Activated CD4-positive, alpha-beta T cell treated with anti-CD3 and anti-CD28 coated beads for 4 hours (primary cell): ENCODE measurements at places on chromosomes 2 and 18.

DNA sequence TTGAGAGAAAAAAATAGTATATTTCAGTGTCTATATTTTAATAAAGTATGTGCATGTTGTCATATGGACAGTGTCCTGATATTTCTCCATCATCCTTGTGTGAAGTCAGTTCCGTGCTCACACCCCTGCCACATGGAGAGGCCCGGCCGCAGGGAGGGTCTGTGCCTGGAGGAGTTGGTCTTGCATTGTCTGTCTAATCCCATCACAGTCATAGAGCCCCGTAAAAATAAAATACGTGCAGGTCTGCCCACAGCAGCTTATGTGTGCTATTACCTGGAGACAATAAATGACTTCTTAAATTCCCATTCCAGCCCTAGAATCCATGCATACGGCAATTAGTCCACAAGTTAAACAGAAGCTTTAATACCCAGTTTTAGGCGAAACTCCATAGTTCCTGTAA lies 20.1 kb downstream of the MAPRE2 start:
- no peak for DNase-seq

DNA sequence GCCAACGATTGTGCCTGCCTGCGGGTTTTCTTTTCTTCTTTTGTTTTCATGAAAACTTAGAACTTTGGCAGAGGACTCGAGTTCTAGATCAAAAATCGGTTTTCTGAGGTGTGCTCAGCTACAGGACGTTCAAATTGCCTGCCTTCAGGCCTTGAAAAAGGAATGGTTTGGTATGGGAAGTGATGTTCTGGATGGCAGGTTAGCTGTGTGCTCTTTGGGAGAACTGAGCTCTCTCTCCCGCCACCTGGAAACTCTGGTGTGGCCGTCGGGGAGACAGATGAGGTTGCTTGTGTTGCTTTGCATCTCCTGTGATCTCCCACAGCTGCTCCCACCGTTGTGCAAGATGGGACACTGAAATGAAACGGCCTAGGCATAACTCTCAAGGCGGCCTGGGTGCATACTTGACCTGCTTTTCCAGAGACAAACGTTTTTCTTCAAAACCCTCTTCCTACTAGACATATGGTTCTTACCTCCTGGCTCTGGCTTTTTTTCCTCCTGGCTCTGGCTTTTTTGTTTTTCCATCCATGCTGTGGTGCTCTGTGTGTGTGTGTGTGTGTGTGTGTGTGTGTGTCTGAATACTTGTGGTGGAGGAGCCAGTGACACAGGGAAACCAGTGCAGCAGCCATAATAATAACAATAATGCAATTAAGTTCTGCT lies 2.0 kb downstream of the FMNL2 start:
- DNase-seq: no peak

DNA sequence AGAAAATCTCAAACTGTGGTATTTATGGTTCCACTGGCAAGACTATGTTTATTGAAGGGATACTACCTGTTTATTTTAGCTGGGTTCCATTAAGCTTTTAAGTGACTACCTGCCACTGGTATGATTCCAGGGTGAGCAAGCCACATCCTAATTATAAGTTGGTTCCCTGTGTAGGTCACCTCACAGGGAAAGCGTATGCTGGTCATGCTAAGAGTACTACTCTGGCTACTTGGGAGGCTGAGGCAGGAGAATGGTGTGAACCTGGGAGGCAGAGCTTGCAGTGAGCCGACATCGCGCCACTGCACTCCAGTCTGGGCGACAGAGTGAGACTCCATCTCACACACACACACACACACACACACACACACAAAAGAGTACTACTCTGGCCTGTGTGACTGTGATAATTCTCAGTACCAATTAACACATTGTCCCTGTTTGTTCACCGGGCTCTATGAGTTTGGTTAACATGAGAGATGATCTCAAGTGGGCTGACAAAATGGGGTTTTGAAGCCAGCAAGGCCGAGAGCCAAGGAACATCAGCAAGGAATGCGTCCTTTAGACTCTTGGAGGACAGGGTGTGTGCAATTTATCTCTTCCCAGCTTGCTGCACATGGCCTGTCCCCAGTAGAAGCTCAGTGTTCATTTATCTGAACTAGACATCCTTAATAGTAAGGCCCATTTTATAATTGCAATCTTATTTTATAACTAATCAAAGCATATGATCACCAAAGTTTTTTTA lies 15.2 kb upstream of the ITSN2 start:
- no peak for DNase-seq

DNA sequence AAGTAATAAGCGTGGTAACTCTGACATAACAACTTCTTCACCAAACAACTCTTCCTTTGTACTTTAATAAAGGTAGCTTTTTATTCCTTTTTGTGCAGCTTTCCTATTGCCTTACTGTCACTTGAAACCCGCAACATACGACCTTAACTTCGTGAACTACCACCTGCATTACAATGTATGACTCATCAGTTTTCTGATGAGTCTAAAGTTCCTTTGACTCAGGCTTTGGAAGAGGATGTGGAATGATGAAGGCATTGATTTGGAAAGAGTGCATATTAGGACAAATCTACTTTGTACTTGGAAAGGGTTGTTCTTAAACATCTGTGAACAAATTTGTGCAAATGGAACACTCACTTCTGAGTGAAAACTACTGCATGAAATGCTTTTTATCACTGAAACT lies 1012.1 kb downstream of the TMEM182 start:
- DNase-seq: no peak

- DNase-seq: no peak
These were observed 146.3 kb upstream of the SPOPL start for GRCh38 chr2:138355244-138355643.

GRCh38 chr2:140502951-140503630 lies 1627.7 kb downstream of the LRP1B start:
- DNase-seq: no peak

DNA sequence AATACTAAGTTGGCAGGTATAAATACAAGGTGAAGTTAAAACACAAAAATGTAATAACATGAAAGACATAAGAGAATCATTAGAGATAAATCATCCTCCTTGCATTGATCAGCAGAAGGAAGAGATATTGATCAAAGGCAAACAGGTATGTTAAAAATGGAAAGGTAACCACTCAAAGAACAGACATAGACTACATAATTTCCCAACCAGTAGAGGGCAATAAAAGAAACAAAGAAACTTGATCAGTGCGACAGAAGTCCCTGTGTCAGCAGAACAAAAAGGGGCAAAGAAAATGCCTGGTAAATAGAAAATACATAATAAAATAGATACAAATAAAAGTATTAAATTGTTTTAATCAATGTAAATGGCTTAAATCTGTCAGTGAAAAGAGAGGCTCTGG lies 53.6 kb downstream of the FAM228A start:
- no peak for DNase-seq

DNA sequence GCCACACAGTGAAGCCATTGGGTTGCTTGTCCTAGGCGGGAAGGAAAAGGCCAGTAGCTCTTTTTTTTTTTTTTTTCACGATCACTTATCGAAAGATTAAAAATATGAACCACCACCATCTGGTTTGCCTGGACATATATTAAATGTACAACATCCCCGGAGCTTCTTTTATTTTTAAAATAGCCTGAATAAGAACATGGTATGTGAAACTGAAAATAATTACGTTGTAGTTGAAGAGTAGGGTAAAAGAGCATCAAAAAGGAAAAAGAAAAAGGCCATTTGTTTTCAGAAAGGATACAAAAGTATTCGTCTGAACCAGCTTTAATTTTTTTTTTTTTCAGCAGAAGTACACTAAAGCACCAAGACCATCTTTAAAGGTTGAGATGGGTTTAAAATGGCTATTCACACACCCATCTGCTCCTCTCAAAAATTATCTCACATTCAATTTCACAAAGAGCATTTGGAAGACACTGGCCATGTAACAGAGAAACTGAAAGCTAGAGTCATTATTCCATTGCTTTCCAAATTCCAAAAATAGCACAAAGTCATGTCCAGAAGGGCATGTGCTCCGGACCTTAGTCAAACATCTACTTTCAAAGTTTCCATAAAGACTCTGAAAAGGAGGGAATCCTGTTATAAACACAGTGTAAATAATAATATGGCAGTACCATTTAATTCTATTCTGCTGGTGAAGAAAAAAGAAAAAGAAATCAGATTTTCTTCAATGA lies 82.9 kb downstream of the SCN3A start:
- DNase-seq: no peak

DNA sequence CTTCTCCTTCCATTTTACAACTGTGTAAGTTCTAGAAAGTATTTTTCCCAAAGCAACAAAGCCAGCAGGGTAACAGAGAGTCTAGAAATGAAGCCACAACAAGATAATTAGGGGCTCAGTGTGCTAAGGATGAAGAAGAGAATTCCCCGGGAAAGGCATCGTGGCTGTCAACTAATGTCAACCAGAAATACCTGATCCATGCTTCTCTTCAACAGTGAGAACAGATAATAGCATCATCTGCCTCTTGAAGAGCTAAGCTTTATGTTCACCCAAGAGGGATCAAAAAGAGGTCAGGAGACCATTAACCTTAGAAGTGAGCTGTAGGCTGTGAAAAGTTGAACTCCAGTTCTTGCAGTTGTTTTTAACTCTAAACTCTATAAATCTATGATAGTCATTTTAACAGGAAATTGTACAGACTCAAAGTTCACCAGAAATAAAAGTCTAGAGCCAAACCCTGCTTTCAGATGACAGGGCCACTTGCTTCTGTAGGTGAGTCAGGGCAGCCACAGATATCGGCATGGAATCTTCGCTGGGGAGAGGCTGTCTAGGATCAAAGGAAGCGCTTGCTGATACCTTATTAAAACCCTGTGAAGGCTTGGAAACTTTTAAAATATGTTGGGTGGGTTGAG lies 540.7 kb upstream of the ID2 start:
- DNase-seq: no peak

DNA sequence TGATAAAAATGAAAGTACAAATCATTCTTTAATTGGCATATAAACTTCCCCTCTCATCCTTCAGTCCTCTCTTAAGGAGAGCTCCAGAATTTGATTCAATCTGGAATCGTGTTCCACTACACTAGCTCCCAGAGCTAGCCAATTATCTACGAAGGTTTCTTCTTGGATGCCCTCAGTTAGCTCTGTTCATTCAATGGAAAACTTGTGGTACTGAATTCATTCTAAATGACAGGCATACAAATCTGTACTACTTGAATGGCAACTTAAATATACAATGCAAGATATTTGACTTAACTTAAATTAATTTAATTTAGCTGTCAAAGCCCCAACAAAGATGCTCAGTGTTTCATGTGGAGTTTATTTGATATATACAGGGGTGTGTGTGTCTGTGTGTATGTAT lies 1474.2 kb upstream of the CELF4 start:
- no peak for DNase-seq

DNA sequence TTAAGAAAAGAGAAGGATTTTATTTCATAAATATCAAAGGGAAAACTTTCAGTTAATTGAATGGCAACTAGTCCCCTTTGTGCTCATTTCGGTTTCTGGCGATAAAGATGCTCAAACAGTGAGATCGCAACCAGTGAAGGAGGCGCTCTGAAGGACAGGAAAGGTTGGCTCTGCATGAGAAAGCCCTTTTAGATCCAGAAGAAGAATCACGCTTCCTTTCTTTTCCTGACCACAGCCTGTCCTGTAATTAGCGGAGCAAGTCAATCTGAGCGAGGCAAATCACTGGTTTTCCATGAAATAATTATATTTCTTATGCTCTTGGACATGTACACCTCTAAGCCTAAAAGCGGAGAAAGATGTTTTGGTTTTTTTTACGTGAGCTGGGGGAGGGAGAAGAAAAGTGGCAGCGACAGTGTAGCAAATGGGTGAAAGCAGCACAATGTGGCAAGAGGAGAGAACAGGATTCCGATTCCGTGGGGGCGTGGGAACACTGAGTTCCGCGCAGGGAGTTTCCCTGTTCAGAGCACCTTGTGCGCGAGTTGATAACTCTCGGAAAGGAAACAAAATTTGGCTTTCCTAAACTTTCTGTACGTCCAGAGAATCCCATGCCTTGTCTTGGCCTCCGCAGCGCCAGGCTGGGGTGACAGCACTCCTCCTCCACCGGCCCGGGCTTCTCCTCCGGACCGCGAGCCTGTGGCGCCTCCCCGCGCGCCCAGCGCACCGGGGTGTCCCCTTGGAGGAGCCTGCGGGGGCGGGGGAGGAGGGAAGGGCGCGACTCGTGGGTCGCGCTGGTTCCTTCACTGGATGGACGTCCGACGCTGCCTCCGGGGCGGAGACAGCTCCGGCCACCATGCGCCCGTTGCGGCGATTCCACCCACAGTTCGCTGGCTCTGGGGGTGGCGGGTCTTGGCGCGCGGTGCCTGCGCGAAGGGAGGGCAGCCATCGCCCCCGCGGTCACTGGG lies 620 bp upstream of the SLC9A2 start:
- DNase-seq: peak; percentile 31

DNA sequence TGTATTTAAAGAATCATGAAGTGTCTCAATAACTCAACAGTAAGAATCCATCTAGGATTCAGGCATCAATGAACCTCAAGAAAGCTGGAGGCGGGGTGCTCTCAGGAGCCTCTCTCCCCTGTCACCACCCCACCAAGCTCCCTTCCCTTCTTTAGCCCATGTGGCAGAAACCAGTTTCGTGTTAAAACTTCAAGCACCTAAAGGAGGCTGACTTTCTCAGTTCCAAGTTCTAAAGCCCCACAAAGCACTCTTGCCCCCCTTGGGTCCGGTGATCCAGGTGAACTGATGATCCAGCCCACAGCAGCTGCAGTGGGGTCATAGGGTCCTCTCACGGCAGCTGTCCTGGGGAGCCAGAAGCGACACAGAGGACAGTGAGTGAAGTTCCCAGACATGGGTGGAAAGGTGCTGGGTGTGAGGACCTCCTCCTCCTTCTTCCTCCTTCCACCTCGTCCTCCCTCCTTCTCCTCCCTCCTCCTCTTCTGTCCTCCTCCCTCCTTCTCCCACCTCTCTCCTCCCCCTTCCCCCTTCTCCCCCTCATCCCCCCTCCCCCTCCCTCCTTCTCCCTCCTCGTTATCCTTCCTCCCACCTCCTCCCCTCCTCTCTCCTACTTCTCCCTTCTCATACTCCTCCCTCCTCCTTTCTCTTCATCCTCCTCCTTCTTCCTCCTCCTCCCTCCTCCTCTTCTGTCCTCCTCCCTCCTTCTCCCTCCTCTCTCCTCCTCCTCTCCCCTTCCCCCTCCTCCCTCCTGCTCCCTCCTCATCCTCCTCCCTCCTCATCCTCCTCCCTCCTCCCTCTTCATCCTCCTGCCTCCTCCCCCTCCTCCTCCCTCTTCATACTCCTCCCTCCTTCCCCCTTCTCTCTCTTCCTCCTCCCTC lies 192.4 kb upstream of the AGAP1 start:
- no peak for DNase-seq

GRCh38 chr18:65477455-65477854 lies 273.4 kb upstream of the CDH7 start:
- DNase-seq: no peak

DNA sequence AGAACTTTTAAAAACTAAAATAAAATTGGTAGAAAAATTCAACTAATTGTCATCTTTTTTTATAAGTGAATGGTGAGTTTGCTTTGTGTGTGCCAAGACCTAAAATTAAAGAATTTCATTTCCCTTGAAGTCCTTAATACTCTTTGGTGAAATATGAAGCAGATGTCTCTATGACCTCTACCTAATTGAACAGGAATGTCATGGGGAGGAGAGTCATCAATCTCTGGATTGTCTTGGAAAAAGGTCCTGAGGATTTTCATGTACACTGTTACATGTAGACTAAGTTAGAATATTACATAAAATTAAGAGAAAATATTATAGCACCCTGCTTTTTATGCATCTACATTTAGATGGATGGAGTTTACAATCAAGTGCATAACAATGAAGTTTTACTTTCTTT lies 177.9 kb upstream of the LRP1B start:
- no peak for DNase-seq
